ENCODE measurements at places on chromosomes 1 and 21.

GRCh38 chr1:219020386-219020785, 153.3 kb upstream of the LYPLAL1 start:
- no peaks in the 10 kb centered on the region for H3K36me3 ChIP-seq
- no peaks in the 10 kb centered on the region for H3K4me1 ChIP-seq
- no peak overlapping the region for H3K27ac ChIP-seq
- H3K4me3 ChIP-seq, result no peak overlapping the region
- no peaks in the 10 kb centered on the region for H3K27me3 ChIP-seq

- no peaks in the 10 kb centered on the region for H3K36me3 ChIP-seq
- H3K4me1 ChIP-seq, result no peaks in the 10 kb centered on the region
- no peak for DNase-seq
- no peaks in the 10 kb centered on the region for H3K27me3 ChIP-seq
Observed at GRCh38 chr1:110176299-110176956, 26.1 kb downstream of the SLC6A17 start.

DNA sequence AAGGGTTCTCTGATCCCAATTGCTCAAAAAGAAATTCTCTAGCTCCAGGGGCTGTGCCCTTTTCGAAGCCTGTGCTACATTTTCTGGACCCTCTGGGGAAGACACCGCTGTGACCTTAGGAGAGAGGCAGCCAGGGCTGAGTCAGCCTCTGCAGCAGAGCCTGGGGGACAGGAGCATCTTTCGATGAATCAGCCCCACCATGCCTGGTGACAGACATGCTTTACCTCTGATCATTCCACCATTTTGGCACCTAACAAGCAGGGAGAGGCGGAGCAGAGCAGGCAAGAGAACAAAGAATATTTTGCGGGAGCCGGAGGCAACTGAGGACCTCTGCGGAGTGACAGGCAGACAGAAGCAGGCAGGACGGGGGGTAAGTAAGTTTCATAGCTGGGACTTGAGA, 84.9 kb downstream of the VWA5B1 start:
- H3K27ac ChIP-seq, result no peak overlapping the region
- H3K4me1 ChIP-seq, result no peaks in the 10 kb centered on the region
- no peak for DNase-seq
- H3K36me3 ChIP-seq, result no peaks in the 10 kb centered on the region
- no peak overlapping the region for H3K4me3 ChIP-seq

DNA sequence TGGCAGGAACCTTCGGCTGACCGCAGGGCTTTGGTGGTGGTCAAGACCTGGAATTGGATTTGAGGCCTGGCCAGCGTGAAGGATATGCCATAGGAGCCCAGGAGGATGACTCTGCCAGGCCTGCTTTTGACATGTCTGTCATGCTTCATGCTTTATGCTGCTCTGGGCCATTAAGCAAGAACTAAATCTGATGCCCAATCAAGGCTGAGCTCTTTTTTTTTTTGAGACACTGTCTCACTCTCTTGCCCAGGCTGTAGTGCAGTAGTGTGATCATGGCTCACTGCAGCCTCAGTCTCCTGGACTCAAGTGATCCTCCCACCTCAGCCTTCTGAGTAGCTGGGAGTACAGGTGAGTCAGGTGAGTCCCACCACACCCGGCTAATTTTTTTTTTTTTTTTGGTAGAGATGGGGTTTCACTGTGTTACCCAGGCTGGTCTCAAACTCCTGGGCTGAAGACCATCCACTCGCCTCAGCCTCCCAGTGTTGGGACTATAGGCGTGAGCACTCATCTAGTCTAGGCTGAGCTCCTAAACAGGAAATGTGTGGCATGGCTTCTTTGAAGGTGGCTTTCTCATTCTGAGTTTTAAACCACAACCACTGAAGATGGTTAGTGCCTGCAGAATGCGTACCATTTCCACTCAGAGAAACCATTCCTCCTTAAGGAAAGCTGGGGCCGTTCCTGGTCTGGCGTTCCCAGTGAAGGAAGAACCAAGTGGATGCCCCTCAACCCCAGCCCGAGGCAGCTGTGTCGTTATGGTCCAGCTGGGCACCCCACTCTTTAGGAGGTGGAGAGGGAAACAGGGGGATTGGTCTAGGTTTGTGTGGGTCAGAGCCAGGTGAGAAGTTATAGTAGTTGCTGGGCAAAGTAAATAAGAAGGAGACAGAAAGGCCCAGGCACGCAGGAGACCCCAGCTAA, 34.2 kb upstream of the ATP5PO start:
- H3K36me3 ChIP-seq, result no peaks in the 10 kb centered on the region
- H3K27me3 ChIP-seq, result no peaks in the 10 kb centered on the region
- H3K27ac ChIP-seq, result peak overlapping the region; percentile 96
- no peak overlapping the region for H3K4me3 ChIP-seq
- DNase-seq, result no peak

DNA sequence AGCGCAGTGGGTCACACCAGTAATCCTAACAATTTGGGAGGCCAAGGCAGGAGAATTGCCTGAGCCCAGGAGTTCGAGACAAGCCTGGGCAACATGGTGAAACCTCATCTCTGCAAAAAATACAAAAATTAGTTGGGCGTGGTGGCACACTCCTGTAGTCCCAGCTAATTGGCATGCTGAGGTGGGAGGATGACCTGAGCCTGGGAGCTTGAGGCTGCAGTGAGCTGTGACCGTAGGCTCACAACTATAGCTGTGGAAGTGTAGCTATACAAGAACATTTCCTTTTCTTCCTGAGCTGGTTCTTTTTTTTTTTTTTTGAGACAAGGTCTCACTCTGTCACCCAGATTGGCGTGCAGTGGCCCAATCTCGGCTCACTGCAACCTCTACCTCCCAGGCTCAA, 19.1 kb upstream of the ZNF697 start:
- no peaks in the 10 kb centered on the region for H3K36me3 ChIP-seq
- no peak overlapping the region for H3K4me3 ChIP-seq
- H3K4me1 ChIP-seq, result no peaks in the 10 kb centered on the region

DNA sequence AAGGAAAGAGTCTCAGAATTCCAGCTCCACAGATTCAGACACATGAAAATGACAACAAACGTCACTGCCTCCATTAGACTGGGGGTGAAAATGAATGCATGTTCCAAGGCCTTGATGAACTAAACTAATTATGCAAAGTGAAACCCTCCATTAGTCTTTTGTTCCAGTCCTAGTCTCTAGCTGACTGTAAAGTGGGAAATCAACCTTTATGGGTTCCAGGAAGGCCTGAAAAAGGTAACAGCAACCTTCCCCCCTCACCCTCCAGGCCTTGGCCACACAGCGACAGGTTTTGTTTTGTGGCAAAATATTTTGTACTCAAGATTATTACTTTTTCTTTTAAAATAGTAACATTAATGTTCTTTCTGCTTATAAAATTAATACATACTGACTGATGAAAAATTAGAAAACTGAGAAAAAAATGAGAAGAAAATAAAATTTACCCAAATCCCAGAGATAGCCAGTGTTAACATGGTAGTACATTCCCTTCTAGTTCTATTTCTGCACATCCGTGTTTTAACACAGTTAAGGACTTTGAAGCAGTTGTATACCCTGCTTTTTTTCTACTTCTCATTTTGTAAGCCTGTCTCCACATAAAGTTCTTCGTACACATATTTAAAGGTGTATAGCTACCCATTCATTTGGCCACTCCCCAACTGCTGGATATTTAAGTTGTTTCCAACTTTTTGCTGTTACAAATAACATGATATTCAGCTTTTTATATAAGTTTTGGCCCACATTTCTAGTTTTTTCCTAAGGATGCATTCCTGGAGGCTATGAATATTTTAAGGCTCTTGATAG, 60.9 kb downstream of the CD2 start:
- no peak overlapping the region for H3K27ac ChIP-seq
- no peak overlapping the region for H3K4me3 ChIP-seq
- no peaks in the 10 kb centered on the region for H3K36me3 ChIP-seq
- H3K27me3 ChIP-seq, result no peaks in the 10 kb centered on the region

All from vagina (tissue), 2 donors.